B cell (primary cell): ENCODE measurements at places on chromosomes 6 and 20. TPM values are rescaled to one million over a fixed set of nuclear protein-coding genes. Genes with fewer than 3 reads are reported as not detected.

DNA sequence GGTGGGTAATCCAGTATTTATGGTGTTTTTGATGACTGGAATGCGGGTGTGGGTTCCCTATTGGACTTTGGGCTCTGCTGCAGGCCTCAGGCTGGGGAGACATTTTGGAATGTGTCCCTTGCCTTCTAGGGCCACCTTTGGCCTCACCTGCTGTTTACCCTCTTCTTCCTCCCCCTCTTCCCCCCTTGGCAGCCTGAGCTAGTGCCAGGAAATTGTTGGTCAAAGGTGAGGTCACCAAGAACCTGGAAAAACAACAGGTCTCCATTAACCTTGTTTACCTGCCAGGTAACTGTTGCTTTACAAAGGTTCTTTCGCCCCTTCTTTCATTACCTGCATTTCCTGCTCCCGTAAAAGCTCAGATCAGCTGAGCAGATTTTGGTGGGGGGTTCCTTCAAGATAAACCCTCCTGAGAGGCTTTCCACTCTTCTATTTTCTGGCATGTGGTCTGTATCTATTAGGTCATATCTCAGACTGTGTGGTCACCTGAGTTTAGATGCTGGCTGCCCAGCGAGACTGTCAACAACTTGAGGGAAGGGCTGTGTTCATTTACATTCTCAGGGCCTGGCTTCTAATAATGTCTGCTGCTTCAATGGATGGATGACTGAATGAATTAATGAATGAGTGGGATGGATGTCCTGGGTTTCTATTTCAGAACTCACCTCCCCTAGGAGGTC is 34.7 kb downstream of the VEGFA start:
- no peaks in the 10 kb centered on the region for H3K27me3 ChIP-seq
- H3K4me1 ChIP-seq: peaks cover 6% of the 10 kb centered on the region
- H3K27ac ChIP-seq: no peak overlapping the region
- no peak overlapping the region for H3K4me3 ChIP-seq

GRCh38 chr6:160124605-160125004 is 3.0 kb downstream of the SLC22A1 start:
- no peak overlapping the region for H3K27ac ChIP-seq
- no peak for DNase-seq
- no peaks in the 10 kb centered on the region for H3K36me3 ChIP-seq
- H3K4me3 ChIP-seq: no peak overlapping the region
- no peaks in the 10 kb centered on the region for H3K27me3 ChIP-seq

GRCh38 chr20:19911810-19912382 is 105.3 kb upstream of the NAA20 start:
- peaks cover 26% of the 10 kb centered on the region for H3K4me1 ChIP-seq
- no peaks in the 10 kb centered on the region for H3K36me3 ChIP-seq
- no peaks in the 10 kb centered on the region for H3K27me3 ChIP-seq
- no peak for DNase-seq

The PRDM13 gene
- total RNA-seq: not detected in 2 replicates

The FAM210B gene
- 10.5 and 13.6 TPM in 2 replicates for total RNA-seq
